ENCODE measurements at places on chromosomes 6 and 20.

DNA sequence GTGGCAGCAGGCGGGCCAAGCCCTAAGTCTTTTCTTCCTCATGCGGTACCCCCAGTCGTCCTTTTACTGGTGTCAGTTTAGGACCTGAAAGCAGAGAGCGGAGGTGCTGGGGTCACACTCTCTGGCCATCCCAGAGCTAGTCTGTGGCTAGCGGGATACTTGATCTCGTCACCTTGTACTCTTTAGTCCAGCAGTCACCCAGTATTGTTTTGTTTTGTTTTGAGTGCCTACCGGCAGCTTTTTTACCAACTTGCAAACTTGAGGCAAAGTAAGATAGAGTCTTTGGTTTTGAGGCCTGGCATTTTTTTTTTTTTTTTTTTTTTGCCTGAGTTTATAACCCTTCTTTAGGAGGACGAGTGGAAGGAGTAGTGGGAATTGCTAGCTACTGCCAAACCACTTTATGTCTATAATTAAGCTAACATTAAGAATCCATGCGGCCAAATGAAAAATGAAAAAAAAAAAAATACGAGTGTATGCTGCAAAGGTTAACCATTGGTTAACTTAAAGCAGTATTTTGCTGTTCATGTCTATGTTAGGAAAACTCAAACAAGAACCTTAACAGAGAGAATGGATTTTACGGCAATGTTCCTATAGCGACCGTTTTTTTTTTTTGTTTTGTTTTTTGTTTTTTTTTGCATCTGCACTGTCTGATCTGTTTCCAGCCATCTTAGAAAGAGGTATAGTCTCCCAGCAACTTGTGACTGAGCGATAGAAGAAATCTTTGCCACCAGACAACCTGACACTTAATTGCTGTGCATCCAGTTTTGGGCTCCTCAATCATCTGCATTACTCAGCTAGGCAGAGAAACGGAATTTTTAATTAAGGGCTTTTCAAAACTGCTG, 56.9 kb downstream of the FAM217A start:
- DNase-seq, result no peak

DNA sequence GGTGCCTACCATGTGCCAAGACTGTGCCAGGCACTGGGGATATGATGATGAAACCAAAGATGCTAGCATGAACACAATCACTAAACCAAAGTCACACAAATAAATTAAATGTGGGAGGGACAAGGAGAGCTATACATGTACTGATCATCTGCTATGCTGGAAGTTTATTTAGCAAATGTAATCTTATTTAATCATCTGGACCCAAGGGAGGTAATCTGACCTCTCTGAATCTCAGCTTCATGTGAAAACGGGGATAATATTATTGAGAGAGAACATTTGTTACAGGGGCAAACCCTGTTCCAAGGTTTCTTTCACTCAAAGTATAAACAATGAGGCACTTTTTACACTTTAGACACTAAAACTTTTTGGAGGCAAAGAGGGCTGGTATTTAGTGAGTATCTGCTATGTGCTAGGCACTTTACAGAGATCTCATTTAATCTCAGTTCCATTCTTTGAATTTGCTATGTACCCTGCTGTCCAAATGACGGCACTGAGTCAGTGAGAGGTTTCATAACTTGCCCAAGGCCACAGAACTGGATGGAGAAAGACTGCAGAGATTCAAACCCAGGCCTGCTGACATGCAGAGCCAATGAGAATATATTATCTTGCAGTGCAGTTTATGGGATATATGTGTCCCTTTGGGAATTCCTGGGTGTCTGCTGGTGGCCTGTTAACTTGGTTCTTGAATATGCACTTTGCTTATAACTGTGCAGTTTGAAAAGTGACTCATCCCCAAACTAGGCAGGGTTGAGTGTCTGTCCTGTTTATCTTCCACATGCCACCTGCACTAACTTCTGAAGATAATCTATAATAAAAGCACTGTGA, 3.3 kb upstream of the ASXL1 start:
- peak; percentile 59 for DNase-seq

GRCh38 chr6:110800196-110800838, 15.0 kb downstream of the CDK19 start:
- DNase-seq, result no peak

DNA sequence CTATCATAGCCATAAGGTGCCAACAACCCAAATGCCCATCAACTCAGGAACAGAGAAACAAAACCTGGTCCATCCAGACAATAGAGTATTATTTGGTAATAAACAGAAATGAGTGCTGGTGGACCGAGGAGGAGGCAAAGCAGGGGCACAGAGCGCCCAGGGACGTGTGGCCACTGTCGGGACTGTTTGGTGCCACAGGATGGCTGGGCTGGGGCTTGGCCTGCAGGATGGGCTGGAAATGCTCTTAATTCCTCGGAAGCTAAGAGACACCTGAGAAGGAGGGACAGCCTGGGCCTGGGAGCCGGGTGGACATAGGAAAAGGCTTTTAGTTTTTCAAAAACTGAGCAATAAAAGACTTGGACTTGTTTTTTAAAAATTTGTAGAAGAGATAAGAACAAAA, 216.4 kb downstream of the DLL1 start:
- DNase-seq, result no peak

DNA sequence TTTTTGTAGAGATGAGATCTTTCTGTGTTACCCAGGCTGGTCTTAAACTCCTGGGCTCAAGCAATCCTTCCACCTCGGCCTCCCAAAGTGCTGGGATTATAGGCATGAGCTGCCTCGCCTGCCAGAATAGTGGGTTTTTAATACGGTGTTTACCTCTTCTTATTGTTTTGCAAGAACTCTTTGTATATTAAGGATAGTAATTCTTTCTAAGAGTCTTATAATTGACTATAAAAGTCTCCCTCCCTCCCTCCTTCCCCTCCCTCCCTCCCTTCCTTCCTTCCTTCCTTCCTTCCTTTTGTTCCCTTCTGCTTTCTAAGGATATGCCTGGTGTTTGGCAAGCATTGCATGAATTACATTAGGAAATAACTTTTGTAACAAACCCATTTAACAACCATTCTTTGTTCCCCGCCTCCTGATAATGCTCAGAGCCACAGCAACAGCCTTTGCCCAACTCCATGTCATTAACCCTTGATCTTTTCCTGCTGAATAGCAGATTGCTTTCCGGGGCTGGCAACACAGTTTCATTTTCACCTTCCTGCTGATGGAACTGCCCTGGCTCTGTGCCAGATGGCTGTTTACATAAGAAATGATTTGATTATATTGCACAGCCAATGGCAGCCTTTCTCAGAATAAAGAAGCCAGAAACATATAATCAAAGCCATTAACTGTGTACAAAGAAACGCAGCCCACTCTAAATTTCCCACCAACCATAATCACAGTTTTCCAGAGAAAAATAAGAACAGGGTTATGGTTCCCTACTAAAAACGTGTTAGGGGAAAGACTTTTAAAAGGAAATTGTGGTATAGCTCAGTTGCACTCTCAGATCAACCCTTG, 143.7 kb upstream of the PTPN1 start:
- DNase-seq, result no peak

- no peak for DNase-seq
Measured at GRCh38 chr6:119559586-119559985, 210.0 kb upstream of the MAN1A1 start.

Measured in GM12878 (cell line).